T-helper 2 cell (primary cell): ENCODE measurements at places on chromosomes 1 and 21.

- DNase-seq, result no peak
These were observed 70.3 kb upstream of the TINAGL1 start for GRCh38 chr1:31505911-31506497.

DNA sequence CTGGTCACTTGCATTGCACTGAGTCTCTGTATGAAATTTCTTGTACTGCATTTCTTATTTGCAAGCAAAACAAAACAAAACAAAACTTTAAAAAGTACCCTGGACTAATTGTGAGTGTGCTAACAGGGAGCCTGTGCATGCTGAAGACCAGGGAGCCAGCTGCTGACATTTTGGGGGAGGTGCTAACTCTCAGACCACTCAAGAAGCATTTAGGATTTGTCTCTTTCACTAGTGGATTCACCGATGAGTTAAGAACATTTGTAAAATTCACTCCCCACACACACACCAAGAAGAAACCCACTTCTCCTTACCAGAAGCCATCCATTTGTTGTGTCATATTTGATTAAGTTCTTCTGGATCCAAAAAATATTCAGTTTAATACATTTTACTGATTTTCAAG is 95.7 kb upstream of the C1orf105 start:
- no peak for DNase-seq

DNA sequence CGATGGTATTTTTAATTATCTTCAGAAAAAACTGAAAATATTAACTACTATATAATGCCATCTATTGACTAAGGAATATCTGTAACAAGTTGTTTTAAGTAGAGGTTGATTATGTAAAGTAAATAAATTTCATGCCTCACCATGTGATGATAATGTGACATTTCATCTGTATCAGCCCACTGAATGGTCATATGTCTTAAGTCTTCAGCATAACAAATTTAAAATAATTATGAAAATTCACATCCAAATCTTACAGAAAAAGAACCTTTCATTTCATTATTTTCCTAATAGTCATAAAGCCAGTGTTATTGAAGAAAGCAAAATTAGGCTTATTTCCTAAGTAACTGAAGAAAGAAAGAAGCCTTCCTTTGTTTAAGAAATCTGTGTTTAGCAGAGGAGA is 72.6 kb downstream of the ITGB3BP start:
- no peak for DNase-seq

GRCh38 chr1:152109998-152110294 is 5.3 kb downstream of the TCHH start:
- DNase-seq, result no peak

- DNase-seq, result no peak
These were observed 60.4 kb downstream of the ARHGEF10L start for GRCh38 chr1:17599954-17600300.

DNA sequence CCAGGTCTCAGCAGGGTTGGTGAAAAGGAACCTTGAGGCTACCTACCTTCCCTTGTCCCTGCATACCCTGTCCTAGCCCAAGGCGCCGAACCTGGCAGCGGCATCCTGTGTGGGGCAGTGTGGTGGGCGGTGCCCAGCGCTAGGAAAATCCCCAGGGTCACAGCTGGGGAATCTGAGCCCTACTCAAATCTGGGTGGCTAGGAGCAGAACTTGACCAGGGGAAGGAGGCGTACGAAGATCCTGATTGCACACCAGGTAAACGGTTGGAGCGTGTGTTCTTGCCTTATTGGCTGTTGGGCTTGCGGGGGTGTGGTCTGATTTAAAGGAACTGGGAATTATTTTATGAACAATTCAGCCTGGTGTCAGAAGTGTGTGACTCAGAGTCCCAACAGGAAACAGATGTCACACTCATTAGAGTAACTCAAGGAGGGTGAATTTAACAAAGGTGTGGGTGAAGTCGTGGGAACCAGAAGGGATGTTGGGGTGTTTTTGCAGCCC is 118.6 kb downstream of the LRIG2 start:
- DNase-seq, result no peak

DNA sequence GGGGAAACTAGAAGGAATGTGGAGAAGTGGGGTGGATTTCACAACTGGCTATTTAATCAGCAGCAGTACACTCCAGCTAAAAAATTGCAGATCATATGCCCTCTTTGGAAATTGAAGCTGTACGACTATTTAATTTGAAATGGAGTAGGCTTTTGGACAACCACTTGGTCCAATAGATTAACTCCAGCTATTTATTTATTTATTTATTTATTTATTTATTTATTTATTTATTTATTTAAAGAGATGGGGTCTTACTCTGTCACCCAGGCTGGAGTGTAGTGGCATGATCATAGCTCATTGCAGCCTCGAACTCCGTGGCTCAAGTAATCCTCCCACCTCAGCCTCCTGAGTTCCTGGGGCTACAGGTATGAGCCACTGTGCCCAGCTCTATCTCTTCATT is 312.3 kb downstream of the KCNH1 start:
- no peak for DNase-seq

DNA sequence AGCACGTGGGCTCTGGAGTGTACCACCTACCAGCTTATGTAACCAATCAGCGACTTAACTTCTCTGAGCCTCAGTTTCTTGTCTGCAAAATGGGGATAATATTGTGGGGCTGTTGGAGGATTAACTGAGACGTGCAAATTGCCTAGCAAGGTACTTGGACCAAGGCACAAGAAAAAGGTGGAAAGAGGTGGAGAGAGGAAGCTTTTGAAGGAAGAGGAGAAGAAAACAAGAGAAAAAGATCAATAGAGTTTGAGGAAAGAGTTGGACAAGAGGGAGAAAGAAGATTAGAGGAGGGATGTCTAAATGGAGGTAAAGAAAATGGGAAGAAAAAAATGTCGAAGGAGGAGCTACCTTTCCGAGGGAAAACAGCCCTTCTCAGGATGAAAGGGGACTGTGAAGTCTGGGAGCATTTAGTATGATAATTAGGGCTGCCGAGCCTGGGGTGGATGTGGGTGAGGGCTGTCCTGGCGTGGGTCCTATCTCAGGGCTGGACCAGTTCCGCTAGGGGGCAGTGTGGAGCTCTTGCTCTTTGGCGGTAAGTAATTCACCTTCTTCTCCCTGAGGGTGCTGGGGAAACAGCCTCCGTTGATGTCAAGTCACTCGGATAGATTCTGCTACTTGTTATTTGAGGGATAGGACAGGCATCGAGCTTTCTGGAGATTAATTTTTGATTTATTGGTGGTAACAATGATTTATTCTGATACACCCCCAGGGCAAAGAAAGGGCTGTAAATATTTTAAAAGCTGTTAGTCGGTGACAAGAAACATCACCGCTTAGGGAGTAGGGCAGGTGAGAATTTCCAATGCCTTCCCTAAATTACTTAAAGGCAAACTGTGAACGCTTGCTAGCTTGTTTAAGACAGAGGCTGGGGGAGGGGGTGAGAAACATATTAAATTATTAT is 79.0 kb upstream of the NFASC start:
- peak; percentile 74 for DNase-seq

DNA sequence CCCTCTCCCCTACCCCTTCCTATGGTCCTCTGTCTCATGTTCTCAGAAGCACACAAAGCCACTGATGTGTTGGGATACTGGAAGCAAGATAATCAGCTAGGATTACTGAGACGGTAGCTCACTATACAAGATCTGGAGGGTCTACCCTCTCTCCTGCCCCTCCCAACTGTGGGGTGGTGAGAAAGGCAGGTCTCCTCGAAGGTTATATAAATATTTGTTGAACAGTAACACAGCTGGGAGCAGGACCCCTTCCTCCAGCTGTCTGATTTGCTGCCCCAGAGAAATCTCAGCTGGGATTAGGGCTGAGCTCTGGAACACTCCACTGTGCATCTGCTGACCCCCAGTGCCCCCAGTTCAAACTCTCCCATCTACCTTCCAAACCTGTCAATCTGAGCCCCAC is 94.2 kb upstream of the IPO9 start:
- no peak for DNase-seq

- DNase-seq, result no peak
These were observed 11.4 kb downstream of the FLG2 start for GRCh38 chr1:152348447-152348846.

GRCh38 chr1:22048351-22049192 is 3.9 kb upstream of the CDC42 start:
- peak; percentile 25 for DNase-seq

DNA sequence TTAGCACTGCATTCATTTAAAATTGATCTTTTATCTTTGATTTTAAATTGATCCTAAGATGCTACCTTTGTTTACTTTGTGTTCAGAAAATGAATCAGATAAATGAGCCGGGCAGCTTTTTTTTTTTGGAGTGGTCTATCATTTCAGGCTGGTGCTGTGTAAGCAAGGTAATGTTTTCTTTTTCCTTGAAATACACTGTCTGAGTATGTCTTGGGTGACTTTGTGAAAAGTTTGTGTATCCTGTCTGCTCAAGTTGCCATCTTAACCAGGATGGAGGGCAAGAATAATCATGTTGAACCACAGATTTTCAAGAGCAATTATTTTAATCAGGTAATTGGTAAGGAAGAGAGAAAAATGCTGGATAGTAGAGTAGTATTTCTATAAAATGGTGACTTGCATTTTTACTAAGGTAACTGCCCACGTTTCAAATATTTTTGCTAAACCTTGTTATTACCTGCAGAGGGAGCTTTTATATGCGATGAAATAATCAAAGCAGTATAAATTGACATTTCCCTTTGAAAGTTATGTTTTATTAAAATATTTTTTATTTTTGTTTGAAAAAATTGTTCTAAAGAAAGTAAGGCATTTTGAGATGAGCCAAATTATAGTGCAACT is 11.1 kb downstream of the ADGRL2 start:
- DNase-seq, result no peak

- DNase-seq, result no peak
These were observed 128.0 kb downstream of the NTPCR start for GRCh38 chr1:233078396-233078795.

GRCh38 chr21:16755061-16755460 is 757.8 kb upstream of the CXADR start:
- DNase-seq, result no peak

- DNase-seq, result no peak
These were observed 21.9 kb downstream of the FMO2 start for GRCh38 chr1:171206978-171207355.

- DNase-seq, result peak; percentile 35
These were observed 11.8 kb downstream of the IER5 start for GRCh38 chr1:181100015-181100905.

- no peak for DNase-seq
These were observed 42.4 kb upstream of the LRRC52 start for GRCh38 chr1:165501330-165501969.

- no peak for DNase-seq
These were observed 2.8 kb downstream of the ITPKB start for GRCh38 chr1:226736001-226736907.

- DNase-seq, result no peak
These were observed 867 bp upstream of the TIMM17A start for GRCh38 chr1:201954263-201955008.

GRCh38 chr1:12491656-12492055 is 126.4 kb downstream of the DHRS3 start:
- DNase-seq, result no peak
